RPMI7951 (cell line): ENCODE measurements at places on chromosomes 1 and 21. TPM values are rescaled to one million over a fixed set of nuclear protein-coding genes. Genes with fewer than 3 reads are reported as not detected.

Gene KISS1
- total RNA-seq: 5.0 and 7.0 TPM in 2 replicates

Gene C1orf56
- total RNA-seq: 3.0 and 3.2 TPM in 2 replicates

Gene OR2L2
- total RNA-seq: not detected in 2 replicates

Gene CFHR3
- total RNA-seq: not detected in 2 replicates

Gene CCDC27
- total RNA-seq: not detected in 2 replicates

Gene OR1C1
- total RNA-seq: not detected in 2 replicates

Gene CNR2
- not detected in 2 replicates for total RNA-seq

Gene PLEKHA6
- 0.68 and 0.72 TPM in 2 replicates for total RNA-seq

Gene CITED4
- 0.72 and 1.1 TPM in 2 replicates for total RNA-seq

Gene RPE65
- total RNA-seq: not detected in 2 replicates

Gene B3GALT2
- 0.49 and 0.96 TPM in 2 replicates for total RNA-seq

Gene MYBPH
- 0.48 and 1.4 TPM in 2 replicates for total RNA-seq

Gene LIPI
- not detected in 2 replicates for total RNA-seq
